ENCODE measurements at places on chromosomes 3 and 15.

DNA sequence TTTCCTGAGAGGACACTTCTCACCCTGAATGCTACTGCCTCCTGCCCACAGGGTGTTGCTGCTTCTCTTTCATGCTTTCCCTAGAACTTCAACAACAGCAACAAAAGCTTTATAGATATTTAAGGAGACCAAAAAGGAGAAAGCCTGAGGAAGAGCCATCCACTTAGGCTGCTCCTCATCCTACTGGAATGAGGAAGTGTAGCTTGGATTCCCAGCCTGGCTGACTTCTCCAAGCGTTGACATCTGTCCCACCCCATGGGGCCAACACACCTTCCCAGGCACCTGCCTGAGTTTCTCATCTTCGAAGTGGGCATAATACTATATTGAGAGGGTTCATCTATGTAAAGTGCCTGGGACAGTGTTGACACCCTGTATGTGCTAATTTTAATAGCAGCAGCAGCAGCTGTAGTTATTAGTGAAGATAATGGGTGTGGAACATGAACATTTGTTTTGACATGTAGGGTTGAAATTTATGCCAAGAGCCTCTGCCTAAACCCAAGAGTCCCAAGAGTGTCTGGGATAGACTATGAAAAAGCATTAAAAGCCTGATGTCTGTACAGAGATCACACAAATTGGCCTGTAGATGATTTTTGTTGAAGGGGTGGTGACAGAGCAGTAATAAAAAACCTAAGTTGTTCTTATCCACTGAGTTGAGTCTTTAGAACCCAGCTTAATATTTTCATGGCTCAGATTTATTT lies 96.5 kb upstream of the PIAS1 start:
- DNase-seq = no peak

DNA sequence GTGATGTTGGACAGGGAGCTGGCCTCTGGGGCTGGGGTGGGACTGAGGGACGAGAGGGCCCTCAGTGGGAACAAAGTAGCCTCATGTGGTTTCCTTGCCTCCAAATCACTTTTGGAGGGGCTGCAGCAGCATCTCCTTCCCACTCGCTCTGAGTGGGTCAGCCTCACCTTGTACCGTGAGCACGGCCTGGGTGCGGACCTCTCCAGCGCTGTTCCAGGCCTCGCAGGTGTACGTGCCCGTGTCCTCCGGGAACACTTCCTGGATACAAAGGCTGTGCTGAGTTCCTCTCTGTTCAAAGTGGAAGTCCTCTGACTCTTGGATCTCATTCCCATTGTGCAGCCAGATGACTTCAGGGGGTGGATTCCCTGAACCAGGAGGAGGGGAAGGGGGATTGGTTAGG lies 123.7 kb upstream of the HACD2 start:
- DNase-seq = no peak

GRCh38 chr3:115513416-115513800 lies 109.9 kb upstream of the GAP43 start:
- no peak for DNase-seq

DNA sequence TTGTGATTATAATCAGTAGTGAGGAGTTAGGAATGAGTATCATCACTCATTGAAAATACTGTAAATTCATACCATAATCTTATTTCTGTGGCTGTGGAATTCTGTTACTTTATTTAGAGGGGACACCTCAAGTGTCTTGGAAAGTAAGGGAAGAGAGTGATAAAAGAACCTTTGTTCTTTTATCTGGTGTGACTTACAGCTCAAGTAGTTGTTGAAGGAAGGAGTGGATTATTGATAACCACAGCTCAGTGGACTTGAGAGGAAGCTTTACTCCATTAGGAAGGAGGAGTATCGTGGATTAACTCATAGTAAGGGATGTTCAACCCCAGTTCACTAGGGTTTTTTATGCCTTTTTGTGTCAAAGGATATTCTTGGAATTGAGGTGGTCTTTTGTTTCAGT lies 32.2 kb upstream of the FAH start:
- no peak for DNase-seq
